ENCODE measurements at places on chromosomes 12 and 14.

GRCh38 chr12:107635139-107635538, 50.5 kb upstream of the PWP1 start:
- DNase-seq = no peak

- DNase-seq = no peak
Observed at GRCh38 chr12:50678650-50679365, 85.1 kb upstream of the ATF1 start.

DNA sequence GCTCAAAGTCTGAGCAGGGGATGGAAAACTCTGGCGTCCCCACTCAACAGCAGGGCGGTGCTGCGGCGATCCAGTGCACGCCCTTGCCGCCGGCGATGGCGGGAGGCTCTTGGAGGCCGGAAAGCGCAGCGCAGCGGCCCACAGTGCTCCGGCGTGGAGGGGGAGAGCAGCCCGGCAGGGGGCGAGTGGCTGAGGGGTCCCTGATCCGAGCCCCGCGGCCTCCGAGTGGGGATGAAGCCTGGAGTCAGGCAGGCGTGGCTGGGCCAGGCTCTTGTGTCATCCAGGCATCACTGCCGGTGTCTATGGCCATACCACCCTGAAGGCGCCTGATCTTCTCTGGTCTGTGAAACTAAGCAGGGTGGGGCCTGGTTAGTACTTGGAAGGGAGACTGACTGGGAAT, 183.1 kb downstream of the ALG10 start:
- no peak for DNase-seq

- DNase-seq = no peak
Observed at GRCh38 chr14:23052182-23052623, 5.1 kb downstream of the CDH24 start.

DNA sequence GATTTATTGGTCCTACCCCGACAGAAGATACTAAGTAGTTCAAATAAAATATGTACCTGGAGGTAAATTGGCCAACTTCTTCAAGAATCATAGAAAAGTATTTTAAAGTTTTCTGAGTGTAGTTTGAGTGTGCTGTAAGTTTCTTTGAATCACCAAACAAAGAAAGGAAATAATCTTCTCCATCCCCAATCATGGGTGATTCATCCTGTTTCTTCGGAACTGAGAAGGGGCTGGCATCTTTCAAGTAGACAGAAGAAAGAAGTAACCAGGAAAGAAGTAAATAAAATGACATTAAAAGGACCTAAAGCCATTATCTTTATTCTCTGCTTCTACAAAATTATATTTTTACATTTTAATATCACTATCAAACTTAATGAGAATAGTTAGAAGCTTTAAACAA, 6.8 kb downstream of the LMNTD1 start:
- no peak for DNase-seq

GRCh38 chr12:47987411-47988072, 16.7 kb downstream of the COL2A1 start:
- DNase-seq = no peak

DNA sequence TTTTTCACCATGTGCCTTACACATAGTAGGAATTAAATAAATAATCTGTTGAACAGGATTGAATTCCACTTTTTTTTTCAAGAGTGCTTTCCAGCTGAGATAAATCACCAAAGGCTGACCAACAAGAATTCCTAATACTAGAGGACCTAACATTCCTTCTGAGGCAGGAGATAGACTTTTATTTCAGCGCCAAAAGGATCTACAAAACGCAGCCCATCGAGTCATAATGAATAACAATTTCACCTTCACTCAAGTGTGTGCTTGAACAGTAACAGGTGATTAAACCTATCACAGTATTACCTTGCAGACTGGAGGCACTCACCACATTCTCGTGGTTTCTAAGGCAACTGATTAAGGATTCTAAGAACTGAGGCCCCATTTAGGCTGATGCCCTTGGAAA, 224.3 kb upstream of the ATP2B1 start:
- DNase-seq = no peak

GRCh38 chr14:45261209-45261608, 8.2 kb upstream of the MIS18BP1 start:
- no peak for DNase-seq

DNA sequence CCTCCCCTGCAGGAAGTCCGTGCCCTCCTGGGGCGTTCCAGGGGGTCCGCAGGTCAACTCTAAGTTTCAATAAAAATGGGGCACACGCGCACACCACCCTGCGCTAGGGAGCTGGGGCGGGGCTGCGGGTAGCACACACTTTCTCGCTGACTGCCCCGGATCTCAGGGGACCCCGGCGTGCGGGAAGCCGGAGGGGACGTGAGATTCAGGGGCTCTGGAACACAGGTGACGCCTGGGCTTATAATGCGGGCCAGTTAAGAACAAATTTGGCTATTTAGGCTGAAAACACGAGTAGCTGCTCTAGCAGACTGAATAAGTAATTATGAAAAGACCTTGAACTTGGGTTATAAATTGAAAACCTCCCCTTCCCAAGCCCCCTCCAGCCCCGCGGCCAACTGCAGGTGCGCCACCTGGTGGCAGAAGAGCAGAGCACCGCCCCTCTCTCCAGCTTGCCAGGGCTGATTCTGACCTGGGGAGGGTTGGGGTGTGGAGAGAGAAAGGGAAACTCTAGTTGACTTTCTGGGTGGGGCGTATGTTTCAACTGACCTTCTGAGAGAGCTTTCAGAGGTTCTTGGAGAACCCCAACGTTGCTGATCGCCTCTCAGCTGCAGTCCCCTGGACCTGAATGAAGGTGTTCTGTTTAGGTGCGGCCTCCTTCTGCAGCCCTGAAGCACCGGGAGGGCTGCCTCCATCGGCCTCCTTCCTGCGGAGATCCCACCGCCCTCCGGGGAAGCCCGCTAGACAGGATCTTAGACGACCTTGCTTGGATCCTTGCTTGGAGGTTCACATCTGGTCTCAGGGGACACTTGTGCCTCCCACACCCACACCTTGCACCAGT, 118.4 kb upstream of the EVL start:
- DNase-seq = no peak

DNA sequence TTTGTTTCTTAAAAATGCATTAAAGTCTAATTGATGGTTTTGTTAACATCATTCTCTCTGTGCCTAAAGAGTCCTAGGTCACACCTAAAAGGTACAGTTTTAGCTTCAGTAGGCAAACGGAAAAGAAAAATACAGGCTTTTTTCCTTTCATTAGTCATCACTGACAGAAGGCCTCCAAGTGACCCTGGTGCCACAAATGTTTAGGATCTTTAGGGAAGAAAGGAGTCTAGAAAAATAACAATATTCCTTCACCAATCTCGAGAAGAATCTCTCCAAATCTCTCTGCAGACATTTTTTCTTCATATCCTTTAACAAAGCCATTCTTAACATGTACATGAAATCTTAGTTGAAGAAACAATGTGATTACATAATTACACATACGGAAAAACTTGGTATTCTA, 2.0 kb downstream of the DENND5B start:
- no peak for DNase-seq

DNA sequence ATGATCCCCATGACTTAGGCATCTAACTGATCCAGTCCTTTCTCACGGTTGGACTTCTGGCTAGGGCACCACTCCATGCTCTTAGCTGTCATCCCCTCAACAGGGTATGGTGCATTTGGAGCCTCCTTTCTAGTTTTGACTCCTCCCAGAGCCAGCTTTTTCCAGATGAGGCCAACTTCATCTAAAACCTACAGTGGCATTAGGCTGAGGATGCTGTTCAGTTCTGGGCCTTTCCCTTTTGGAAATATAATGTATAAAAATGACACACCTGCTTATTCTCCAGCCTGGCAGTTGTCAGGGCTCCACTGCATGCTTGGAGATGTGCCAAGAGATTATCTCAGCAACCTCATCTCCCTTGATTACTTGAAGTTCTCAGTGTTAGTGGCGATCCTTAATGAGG, 239.7 kb downstream of the EMP1 start:
- no peak for DNase-seq

- no peak for DNase-seq
Observed at GRCh38 chr12:5742258-5742657, 202.8 kb downstream of the ANO2 start.

DNA sequence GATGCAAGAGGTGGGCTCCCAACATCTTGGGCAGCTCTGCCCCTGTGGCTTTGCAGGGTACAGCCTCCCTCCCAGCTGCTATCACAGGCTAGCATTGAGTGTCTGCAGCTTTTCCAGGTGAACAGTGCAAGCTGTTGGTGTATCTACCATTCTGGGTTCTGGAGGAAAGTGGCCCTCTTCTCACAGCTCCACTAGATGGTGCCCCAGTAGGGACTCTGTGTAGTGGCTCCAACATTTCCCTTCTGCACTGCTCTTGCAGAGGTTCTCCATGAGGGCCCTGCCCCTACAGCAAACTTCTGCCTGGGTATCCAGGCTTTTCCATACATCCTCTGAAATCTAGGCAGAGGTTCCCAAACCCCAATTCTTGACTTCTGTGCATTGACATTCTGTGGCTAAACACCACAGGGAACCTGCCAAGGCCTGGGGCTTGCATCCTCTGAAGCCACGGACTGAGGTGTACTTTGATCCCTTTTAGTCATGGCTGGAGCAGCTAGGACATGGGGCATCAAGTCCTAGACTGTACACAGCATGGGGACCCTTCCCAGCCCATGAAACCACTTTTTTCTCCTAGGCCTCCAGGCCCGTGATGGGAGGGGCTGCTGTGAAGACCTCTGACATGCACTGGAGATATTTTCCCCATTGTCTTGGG, 24.0 kb upstream of the SLC38A1 start:
- no peak for DNase-seq

- no peak for DNase-seq
Observed at GRCh38 chr14:27190296-27190695, 592.5 kb upstream of the NOVA1 start.

- no peak for DNase-seq
Observed at GRCh38 chr12:52007158-52007921, 594 bp downstream of the TAMALIN start.

DNA sequence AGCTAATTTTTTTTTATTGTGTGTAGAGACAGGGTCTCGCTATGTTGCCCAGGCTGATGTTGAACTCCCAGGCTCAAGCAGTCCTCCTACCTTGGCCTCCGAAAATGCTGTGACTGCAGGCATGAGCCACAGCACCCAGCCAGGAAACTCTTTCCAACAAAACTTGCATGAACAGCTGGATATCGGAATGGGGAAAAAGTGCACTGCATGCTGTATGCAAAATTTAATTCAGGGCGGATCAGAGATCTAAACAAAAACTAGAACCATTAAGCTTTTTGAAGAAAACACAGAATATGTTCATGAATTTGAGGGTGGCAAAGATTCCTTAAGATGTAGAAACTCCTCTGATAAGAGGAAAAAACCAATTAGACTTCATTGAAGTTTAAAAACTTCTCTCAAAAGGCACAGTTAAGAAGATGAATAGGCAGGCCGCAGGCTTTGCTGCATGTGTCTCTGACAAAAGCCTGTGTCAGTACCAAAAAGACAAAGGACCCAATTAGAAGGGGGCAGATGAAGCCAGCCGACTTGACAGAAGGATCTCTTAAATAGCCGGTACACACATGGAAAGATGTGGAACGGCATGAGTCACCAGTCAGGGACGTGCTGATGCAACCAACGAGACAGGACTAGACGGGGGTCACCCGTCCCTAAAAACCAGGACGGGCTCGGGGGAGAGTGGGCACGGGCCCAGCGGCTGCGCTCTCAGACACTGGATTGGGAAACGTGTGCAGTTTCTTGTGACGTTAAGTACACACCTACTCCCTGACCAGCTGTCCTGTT, 34.8 kb upstream of the MMP17 start:
- DNase-seq = no peak

DNA sequence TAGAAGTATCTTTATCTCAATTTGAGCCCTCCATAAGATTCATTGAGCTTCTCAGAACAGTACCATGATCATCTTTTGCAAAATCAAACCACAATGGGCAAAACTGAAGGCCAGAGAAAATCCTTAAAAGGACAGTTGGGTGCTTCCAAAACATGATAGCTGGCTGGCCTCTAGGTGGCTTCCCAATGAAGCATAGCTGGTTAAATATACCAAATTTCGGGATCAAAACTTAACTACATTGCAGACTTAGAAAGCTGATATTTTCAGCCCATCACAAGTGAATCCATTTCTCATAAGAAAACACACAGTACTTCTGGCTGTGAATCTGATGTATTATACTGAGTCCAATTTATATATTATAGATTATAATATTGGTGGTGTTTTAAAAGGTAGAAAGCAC, 15.3 kb upstream of the PIK3C2G start:
- no peak for DNase-seq

DNA sequence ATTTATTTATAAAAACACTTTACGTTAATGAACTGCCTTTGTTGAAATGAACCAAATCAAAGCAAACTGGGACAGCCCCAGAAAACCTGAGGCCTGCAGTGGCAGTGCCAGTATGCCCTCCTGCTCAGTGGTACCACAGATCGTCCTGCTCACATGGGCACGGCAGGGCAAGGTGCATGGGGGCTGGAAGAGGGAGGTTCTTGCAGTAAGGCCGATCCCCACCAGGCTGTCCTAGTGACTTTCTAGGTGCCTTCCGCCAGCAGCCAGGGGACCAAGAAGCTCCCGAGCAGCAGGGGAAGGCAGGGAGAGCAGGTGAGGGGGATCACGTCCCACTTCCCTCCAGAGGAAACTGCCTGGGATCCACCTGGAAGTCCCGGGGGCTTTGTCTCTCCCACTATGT, 63.9 kb downstream of the TESC start:
- DNase-seq = no peak

DNA sequence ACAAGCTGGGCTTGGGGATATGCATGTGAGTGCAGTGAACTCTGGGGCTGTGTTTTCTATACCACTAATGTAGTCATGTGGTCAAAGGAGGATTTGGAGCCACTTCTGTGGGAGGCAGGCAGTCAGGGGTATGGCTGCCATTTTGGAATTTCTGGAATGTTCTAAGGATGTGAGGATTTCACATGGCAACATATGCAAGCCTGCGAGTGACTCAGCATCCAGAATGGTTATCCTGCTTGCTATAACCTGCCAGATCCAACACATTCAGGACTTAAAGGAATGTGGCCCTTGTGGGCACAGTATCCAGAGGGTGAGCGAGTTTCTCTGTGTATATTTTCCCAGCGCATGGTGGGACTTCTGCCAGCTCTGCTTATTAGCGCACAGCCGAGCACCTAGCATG, 249.2 kb upstream of the PWP1 start:
- no peak for DNase-seq

DNA sequence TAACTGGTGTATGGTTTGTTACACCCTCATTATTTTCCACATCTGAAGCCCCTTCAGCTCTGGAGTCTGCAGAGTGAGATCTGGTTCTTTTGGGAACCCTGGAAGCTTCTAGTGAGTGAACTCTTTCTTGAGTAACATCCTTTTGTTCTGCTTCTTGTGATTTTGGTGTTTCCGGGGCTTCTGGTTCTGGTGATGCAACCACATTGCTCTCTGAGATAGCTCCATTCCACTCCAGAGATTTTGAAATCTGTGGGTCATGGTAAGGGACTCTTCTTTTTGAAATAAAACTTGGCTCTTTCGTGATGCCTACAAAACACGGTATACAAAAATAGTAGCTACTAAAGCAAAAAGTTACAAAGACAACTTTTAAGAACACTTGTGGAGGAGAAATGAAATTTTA, 5.4 kb downstream of the MDM1 start:
- no peak for DNase-seq

- no peak for DNase-seq
Observed at GRCh38 chr14:55440385-55440784, at the start of gene TBPL2. TBPL2 (minus strand) TSS chr14:55440616; CDS start chr14:55440449, 167 bp downstream.

- DNase-seq = no peak
Observed at GRCh38 chr12:53623548-53624385, 2.4 kb downstream of the ATF7 start.

GRCh38 chr14:65853407-65853955, 441.0 kb downstream of the FUT8 start:
- no peak for DNase-seq
